ENCODE measurements at places on chromosomes 7 and 10. TPM values are rescaled to one million over a fixed set of nuclear protein-coding genes. Genes with fewer than 3 reads are reported as not detected.

DNA sequence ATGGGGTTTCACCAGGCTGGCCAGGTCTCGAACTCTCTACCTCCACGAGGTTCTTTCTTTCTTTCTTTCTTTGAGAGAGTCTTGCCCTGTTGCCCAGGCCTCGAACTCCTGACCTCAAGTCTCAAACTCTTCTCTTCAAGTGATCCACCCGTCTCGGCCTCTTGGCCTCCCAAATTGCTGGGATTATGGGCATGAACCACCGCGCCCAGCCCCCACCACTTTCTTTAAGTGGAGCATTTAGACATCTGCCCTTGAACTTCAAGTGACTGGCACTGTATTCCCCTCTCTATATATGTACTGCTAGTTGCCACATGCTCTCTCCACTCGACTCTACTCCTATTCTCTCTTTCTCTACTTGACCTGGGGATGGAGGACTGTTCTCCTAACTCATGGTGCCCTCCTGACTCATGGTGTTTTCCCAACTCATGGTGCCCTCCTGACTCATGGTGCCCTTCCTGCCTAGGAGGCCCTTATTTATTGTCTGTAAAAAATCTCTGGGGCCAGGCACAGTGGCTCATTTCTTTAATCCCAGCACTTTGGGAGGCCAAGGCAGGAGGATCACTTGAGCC is 19.3 kb upstream of the ACHE start:
- DNase-seq, result no peak
- no peak overlapping the region for H3K27ac ChIP-seq
- no peaks in the 10 kb centered on the region for H3K4me1 ChIP-seq
- no peaks in the 10 kb centered on the region for H3K27me3 ChIP-seq
- no peak overlapping the region for H3K4me3 ChIP-seq

Gene MSS51
- 3.3 TPM for total RNA-seq

DNA sequence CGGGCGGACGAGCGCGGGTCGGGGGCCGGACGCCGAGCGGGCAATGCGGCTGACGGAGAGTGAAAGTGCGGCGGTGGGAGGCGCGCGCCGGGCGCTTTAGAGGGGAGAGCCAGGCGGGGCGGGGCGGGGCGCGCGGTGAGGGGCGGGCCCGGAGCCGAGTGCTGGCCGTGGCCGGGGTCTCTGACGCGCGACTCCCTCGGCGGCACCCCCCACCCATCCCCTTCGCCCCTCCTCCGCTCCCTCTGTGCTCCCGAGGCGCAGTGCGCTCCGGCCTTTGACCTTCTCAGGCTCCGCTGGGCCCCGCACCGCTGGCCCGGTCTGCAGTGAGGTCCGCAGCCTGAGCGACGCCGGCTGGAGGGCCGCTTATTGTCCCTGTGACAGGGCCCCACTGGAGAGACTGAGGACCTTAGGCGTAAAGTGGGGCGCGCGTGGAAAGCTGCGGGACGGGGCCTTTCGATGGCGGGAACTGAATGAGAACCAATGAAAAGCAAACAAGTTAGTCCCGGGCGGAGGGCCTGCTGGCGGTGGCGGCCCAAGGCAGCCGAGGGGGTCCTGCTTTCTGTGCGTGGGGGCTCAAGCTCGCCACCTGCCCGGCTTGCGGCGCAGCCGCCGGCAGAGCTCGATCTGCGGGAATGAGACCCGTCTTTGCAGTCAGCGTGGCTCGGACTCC is at the start of gene CXCL12:
TSS of gene CXCL12 (minus strand) at position 72 of the 670 bp plus-strand sequence. CDS start 92 bp downstream, outside the sequence.
- no peak for DNase-seq
- no peaks in the 10 kb centered on the region for H3K36me3 ChIP-seq
- no peak within 1 kb of the TSS for H3K27ac ChIP-seq
- H3K27me3 ChIP-seq, result no peaks in the 10 kb centered on the region

DNA sequence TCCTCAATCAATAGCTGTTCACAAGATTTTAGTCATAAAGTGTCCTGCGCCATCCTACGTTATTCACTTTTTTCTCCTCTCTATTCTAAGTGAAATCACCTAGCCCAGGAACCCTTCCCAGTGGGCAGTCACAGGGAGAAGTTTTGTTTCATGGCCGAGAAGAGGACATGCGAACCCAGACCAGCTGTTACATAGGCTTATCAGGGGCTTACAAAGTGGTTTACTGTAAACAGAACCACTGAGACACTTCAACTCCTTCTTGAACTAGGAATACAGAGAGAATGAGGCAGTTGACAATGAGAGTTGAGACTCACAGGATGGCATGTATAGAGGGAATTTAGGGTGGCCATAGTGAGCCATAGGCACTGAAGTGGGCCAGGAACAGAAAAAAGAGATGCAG is 246.9 kb upstream of the GLI3 start:
- DNase-seq, result no peak
- no peak overlapping the region for H3K27ac ChIP-seq

DNA sequence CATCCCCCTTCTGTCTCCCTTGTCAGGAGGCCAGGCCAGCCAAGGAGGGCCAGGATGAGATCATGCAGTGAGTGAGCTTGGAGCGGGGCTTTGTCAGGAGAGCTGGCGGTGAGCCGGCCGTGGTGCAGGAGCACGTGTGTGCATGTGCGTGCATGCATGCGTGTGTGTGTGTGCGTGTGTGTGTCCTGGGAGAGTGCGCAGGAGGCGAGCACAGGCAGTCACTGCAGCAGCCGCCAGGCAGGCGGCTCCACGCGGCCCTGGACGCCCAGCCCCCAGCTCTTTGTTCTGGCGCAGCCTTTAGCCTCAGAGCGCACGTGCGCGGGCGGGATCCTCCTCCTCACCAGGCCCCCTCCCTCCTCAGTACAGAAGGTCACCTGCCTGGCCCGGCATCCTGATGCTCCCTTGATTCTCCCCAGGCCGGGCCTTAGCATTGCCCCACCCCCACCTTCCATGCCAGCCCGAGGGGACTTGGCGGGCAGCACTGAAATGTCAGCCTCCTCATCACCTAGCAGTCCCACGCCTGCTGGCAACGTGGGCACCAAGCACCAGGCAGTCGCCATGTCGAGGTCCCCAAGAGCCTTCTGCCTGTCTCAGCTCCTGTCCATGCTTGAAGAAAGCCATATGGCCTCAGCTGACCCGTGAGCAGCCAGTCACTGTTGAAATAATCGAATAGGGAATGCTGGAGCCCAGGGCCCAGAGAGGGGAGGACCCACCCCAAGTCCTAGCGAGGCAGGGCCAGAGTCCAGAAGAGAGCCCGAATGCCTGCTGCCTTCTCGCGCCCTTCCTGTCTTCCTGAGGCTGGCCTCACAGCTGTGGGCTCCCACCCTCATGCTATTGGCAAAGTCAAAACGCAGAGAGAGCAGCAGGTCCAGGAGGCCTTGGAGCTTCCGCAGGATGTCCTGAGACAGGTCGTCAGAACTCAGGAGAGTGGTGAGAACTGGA is 125.9 kb upstream of the PPIF start:
- H3K36me3 ChIP-seq, result peaks cover 5% of the 10 kb centered on the region
- DNase-seq, result peak; percentile 41
- H3K27ac ChIP-seq, result peak overlapping the region; percentile 3
- H3K4me3 ChIP-seq, result no peak overlapping the region
- H3K4me1 ChIP-seq, result peaks cover 4% of the 10 kb centered on the region
- H3K27me3 ChIP-seq, result no peaks in the 10 kb centered on the region

Gene OR6B1
- total RNA-seq, result not detected

DNA sequence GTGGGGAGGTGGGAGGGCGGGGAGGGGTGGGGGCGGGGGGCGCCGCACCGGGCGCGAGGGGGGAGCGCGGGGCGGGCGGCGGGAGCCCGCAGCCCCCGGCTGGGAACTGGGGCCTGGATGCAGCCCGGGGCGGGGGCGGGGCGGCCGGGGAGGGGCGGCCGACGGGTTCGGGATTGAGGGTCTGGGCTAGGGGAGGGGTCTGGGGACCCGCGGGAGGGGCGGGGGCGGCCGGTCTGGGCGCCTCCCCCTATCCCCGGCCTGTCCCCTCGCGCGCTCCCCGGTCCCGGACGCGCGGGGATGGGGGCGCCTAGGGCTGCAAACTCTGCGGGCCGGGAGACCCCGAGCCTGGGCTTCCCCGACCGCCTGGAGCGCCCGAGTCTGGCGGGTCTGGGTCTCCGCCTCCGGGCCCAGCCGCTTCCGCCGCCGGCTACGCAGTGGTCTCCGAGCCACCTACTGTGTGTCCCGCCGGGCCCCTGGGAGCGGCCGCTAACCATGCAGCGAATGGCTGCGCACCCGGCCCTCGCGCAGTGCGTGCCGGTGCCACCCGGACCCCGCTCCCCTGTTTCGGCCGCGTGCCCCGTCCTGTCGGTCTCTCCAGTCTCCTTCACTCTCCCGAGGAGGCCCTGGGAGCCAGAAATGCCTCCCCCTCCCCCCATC is 375 bp upstream of the FGF8 start:
- H3K4me3 ChIP-seq, result no peak overlapping the region
- no peaks in the 10 kb centered on the region for H3K36me3 ChIP-seq
- DNase-seq, result no peak
- H3K27me3 ChIP-seq, result no peaks in the 10 kb centered on the region

Gene PDE6C
- total RNA-seq, result not detected

DNA sequence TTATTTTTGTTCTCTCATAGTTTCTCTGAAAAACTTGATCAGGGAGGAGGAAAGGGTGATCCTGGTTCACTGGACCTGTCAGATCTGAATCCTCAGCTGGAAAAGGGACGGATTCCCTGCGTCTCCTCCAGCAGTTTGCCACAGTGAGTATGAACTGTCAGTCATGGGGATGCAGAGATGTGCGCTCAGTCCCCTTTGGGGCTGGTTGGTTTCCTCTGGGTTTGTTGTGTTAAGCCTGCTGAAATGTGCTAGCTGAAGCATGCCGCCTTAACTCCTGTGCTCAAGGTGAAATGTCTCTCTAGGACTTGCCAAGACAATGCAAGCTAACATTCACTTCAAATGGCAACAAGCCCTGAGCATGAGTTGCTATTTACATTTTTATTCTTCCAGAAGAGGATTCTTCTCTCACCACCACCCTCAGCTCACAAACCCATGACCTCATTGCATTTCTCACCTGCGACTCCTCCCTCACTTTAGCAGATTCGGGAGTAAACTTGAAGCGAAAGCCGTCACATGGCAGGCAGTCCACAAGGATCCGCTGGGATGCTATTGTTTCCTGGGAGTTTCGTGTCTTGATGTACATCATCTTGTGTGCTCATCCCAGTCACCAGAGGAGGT is 192.9 kb upstream of the FZD8 start:
- no peak for DNase-seq
- H3K4me1 ChIP-seq, result no peaks in the 10 kb centered on the region
- H3K36me3 ChIP-seq, result no peaks in the 10 kb centered on the region
- H3K27ac ChIP-seq, result no peak overlapping the region
- no peaks in the 10 kb centered on the region for H3K27me3 ChIP-seq

DNA sequence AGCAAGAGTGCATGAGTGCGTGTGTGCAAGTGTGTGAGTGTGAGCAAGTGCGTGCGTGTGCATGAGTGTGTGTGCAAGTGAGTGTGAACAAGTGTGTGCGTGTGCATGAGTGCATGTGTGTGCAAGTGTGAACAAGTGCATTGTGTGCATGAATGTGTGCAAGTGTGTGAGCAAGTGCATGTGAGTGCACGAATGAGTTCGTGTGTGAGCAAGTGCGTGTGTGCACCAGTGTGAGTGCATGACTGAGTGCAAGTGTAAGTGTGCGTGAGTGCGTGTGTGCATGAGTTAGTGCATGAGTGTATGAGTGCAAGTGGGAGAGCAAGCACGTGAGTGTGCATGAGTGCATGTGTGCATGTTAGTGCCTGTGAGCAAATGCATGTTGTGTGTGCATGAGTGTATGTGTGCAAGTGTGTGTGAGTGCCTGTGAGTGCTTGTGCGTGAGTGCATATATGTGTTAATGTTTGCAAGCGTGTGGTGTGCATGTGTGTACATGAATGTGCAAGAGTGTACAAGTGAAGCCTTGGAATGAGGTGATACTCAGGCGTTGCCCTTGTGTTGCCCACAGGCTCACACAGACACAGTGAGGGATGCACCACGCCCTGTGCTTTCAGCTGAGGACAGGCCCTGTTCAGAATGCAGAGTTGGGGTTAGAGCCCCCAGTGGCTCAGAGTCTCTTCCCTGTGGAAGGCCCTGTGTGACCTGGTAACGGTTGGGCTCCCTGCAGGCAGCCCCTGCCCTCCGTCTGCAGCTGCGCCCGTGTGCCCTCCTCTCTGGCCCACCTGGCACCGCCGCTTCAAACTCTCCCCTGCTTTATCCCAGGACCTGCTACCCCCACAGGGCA is 97.1 kb downstream of the NKX6-2 start:
- no peaks in the 10 kb centered on the region for H3K27me3 ChIP-seq
- no peaks in the 10 kb centered on the region for H3K36me3 ChIP-seq
- H3K27ac ChIP-seq, result no peak overlapping the region
- DNase-seq, result no peak
- H3K4me1 ChIP-seq, result peaks cover 9% of the 10 kb centered on the region

DNA sequence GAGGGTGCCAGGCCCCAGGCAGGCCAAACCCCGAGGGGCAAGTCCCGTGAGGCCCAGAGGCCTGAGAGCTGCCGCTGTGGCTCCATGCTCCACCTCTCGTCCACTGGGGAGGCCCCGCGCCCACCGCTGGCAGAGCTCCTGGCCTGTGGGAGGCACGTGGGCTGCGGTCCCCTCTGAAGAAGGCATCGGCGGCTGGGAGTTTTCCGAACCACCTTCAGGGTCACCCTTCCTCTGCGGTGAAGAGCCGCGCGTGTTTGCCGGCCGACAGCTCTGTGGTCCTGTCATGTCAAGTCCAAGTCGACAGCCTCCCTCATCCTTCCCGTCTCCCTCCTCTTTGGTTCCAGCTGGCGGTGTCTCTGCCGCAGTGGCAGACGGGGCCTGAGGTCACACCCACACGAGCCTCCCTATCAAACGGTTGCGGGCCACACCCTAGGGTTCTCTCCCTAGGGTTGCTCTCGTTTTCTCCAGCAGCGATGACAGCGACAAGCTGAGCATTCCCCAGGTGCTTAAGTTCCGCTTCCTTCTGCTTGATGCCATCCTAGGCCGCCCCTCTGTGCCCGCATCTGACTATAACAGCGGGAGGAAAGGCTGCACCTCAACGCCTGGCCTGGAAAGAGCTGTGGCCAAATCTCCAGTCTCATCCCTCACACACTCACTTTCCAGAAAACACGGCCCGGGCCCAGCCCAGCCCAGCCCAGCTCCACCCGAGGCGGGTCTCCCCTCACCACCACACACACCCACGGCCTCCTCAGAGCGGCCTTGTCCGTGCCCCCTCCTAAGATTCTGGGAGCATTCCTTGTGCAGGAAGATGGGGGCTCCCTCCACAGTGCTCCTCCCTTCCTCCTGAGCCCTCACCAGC is 185.0 kb downstream of the ELFN1 start:
- no peak overlapping the region for H3K27ac ChIP-seq
- H3K27me3 ChIP-seq, result no peaks in the 10 kb centered on the region
- H3K4me1 ChIP-seq, result no peaks in the 10 kb centered on the region

- peaks cover 39% of the 10 kb centered on the region for H3K27me3 ChIP-seq
- H3K36me3 ChIP-seq, result no peaks in the 10 kb centered on the region
- no peak for DNase-seq
- H3K4me1 ChIP-seq, result no peaks in the 10 kb centered on the region
- H3K4me3 ChIP-seq, result no peak overlapping the region
These were observed 19.2 kb upstream of the GRID1 start for GRCh38 chr10:86385806-86386205.

DNA sequence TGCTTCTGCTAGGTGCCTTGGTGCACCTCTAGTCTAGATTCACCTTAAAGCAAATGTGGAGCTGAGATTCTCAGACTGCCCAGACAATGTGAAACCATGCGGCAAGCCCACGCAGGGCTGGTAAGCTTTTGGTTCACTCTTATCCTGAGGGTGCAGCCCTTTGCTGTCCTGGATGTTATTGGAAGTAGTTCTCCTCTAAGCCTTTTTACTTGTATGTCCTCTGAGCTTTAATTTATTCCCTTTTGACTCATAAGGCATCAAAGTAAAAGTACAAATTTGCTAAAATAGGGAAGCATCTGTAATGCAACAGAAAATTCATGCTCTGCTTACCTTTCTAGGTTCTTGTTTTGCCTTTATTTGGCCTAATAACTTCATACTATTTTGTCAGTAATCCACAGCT is 186.8 kb downstream of the MACC1 start:
- no peak for DNase-seq
- H3K27me3 ChIP-seq, result no peaks in the 10 kb centered on the region
- H3K36me3 ChIP-seq, result no peaks in the 10 kb centered on the region
- no peak overlapping the region for H3K27ac ChIP-seq
- H3K4me1 ChIP-seq, result no peaks in the 10 kb centered on the region
